ENCODE measurements at places on chromosomes 16 and 17.

- peak; percentile 73 for DNase-seq
Measured at GRCh38 chr17:67779098-67779672, 46.1 kb upstream of the BPTF start.

- DNase-seq = no peak
Measured at GRCh38 chr17:29042679-29043538, at the start of gene PIPOX. TSS of gene PIPOX (plus strand) at chr17:29043141. CDS start at chr17:29043226, 85 bp downstream.

- no peak for DNase-seq
Measured at GRCh38 chr16:20803561-20804214, 2.6 kb downstream of the ERI2 start.

DNA sequence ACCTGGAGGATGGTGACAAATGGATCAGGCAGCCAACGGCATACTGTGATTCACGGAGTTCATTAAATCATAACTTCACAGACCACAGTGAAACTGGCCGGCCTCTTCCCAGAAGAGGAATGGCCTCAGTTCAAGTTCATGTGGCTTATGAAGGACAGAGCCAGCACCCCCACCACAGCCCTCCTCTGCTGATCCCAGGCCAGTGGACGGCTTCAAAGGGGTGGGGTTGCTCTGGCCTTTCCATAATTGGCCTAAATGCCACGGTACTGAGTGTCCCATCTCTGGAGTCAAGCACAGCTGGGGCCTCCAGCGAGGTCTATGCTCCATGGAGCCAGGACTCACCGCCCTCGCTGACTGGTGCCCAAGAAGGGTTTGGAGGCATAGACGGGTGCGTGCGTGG, 21.4 kb downstream of the GALNS start:
- DNase-seq = no peak

DNA sequence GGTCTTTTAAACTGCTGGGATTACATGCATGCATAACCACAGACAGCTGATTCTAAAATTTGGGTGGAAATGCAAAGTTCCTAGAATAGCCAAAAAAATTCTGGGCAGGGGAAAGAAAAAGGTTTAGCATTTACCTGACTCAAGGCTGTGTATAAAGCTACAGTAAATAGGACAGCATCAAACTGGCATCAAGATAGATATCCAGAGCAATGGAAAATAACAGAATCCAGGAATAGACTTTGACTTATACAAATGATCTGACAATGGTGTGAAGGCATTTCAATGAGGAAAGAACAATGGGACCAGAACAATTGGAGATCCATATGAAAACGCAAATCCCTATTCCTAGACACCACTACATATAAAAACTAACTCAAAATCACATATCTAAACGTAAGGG, 12.9 kb downstream of the ANKFY1 start:
- DNase-seq = no peak

GRCh38 chr17:62189377-62189776, 124.3 kb upstream of the MED13 start:
- DNase-seq = no peak

- no peak for DNase-seq
Measured at GRCh38 chr16:48383009-48383876, 2.0 kb downstream of the SIAH1 start.

- no peak for DNase-seq
Measured at GRCh38 chr17:33944826-33945225, 310.3 kb upstream of the CCL2 start.

DNA sequence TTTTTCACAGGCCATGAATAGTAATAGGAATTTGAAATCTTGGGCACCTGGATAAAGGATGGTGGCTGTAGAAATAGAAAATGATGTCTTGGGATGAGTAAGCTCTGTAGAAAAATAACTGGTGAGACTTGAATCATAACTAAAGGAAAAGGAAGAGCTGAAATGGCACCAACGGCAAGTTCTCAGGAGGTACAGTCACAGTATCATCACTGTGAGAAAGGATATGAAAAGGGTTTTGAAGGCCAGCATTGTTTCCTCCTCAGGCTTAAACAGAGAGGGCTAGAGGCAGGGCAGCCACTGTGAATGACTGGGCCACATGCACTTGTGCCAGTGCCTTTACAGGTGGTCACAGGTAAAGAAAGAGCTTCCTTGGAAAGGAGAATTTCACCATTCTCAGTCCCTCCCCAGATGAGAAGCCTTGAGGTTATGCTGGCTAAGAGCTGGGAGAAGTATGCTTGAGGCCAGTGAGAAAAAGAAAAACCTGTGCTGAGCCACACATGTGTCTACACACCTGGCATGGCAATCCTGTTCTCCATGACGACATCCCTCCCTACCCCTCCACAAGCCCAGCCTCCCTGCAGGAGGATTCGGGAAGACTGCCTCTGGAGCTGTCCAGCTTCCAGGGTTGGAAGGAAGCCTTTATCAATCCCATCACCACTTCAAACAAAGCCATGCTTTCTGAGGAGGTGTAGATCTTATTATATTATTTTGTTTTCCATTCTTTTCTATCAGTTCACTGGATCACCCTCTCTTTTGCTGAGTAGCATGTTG, 3.8 kb upstream of the ANKFN1 start:
- no peak for DNase-seq

DNA sequence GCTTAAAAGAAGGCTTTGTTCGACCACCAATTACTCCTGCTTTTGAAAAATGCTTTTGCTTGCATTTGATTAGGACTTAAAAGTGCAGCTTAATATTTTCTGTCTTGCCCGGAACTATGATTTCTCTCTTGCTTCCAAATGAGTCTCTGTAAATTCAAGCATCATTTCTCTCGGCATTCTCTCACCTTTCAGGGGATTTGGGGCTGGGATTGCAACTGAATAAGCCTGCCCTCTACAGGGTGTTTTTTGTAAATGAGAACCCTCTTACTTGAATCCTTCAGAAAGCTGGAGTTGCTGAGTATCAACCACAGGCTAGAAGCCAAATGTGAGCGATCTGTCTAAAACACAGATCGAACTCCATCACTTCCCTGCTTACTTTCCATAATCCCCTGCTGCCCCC, 234.6 kb downstream of the TMEM114 start:
- no peak for DNase-seq

- no peak for DNase-seq
Measured at GRCh38 chr16:66916518-66916917, 2.2 kb downstream of the CDH16 start.

DNA sequence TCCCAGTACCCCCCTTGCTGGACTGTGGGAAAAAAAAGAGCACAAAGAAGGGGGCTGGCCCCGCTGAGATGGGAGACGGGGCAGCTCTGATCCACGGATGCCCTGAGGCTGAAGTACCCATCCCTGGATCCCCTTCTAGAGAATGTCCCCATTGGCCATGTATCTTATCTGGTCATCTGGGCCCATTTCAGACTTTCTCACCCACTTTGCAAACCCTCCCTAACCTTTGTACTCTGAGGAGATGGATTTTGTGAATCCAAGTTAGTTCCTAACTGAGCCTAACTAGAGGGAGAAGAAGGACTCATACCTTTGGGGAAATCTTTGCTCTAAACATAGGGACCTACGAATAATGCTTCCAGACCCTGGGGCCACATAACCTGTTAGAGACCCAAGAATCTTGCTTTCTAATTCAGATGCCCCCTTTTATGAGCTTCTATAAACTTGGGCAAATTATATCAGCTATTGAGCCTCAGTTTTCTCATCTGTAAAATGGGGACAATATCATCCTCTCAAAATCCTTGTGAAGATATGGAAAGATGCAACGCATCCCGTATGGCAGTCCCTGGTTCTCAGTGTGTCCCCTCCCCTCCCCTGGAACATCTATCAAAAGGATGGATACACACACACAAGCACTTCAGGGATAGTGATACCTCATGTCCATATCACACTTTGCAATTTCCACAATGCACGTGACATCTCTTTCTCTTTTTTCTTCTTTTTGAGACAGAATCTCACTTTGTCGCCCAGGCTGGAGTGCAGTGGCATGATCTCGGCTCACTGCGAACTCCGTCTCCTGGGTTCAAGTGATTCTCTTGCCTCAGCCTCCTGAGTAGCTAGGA, 16.8 kb upstream of the FZD2 start:
- no peak for DNase-seq

GRCh38 chr17:38508954-38509771, 80.9 kb downstream of the ARHGAP23 start:
- peak; percentile 87 for DNase-seq

DNA sequence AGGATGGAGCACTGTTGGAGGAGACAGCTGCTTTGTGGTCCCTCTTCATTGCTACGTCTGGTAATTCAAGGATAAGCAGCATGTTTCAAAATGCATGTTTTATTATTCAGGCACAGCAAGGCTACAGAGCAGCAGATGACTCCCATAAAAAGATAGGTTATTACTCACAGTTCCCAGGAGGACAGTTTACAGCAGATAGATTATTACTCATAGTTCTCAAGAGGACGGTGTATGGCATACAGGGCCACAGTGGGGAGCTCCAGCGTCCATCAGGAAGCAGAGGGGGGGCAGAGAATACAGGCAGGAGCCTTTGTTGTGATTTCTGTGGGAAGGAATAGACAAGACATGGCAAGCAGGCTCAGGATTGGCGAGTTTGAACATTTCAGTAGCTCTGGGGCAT, 72.9 kb downstream of the DNAH9 start:
- no peak for DNase-seq

GRCh38 chr16:67993207-67994039, 5.9 kb downstream of the DPEP2 start:
- peak; percentile 80 for DNase-seq

- no peak for DNase-seq
Measured at GRCh38 chr17:72984145-72984925, 108.2 kb downstream of the SLC39A11 start.

DNA sequence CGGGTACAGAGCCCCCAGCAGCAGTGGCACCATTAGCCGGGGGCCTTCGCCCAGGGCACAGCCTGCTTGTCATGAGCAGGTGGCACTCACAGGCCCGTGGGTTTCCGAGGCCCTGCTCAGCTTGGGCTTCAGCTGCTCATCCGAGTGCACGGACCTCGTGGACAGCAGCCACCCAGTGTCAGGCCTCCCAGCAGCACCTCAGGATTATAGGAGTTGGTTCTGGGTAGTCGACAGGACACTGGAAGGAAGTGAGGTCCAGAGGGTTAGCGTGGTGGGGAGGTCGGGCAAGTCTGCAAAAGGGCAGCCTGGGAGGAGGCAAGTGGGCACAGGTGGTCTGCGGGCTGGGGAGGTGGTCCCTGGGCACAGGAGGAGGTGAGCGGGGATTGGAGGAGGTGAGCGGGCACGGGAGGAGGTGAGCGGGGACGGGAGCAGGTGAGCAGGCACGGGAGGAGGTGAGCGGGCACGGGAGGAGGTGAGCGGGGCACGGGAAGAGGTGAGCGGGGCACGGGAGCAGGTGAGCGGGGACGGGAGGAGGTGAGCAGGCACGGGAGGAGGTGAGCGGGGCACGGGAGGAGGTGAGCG, 5.1 kb upstream of the CPNE7 start:
- no peak for DNase-seq

DNA sequence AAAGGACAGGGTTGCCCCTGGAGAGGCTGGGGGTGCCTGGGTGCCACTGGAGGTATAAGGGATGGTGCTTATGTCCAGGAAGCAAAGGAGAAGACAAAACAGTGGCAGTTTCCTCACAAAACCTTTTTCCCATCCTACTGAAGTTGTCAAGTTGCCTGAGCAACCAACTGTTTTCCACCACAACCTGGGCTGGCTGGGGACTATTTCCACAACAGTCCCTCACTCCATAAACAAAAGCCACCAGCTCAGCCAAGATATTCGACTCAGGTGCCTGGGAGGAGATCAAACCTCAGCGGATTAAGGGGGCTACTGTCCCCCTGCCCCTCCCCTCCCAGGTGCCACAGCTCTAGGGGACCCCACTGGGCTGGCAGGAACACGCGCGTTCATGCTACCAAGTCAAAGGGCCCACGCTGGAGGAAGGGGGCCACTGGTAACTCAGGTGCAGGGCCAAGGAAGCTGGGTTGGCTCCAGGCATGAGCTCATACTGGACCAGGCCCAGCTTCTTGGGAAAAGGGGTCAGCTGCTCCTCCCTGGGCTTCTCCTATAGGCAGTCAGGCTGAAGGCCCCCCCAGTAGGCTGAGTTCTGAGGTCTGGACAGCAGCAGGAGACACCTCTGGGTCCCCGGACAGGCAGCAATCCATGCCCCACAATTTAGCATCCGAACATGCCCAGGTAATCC, 45.7 kb upstream of the MRPS23 start:
- DNase-seq = peak; percentile 85
